ENCODE measurements at places on chromosomes 5 and 9.

- peak; percentile 21 for DNase-seq
Observed at GRCh38 chr5:151141535-151141934, 16.0 kb downstream of the ANXA6 start.

DNA sequence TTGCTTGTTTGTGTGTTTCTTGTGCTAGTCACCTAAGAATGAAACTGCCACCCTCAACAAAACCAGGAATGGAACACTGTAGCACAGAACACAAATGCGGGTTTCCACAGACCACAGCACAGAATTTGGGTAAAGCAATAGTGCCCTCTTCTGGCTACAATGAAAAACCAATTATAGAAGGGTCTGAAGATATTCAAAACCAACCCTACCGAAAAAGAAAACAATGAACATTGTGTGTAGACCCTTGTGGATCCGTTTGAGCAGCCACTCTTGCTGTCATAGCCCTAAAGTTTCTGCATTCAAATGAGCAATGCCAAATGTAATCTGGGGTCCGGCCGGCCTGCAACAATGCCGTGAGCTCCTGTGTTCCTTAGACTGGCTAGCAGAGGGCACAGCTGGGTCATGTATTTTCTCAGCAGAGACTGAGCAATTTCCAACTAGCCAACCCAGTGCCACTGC lies 8.3 kb upstream of the ENC1 start:
- DNase-seq: no peak

DNA sequence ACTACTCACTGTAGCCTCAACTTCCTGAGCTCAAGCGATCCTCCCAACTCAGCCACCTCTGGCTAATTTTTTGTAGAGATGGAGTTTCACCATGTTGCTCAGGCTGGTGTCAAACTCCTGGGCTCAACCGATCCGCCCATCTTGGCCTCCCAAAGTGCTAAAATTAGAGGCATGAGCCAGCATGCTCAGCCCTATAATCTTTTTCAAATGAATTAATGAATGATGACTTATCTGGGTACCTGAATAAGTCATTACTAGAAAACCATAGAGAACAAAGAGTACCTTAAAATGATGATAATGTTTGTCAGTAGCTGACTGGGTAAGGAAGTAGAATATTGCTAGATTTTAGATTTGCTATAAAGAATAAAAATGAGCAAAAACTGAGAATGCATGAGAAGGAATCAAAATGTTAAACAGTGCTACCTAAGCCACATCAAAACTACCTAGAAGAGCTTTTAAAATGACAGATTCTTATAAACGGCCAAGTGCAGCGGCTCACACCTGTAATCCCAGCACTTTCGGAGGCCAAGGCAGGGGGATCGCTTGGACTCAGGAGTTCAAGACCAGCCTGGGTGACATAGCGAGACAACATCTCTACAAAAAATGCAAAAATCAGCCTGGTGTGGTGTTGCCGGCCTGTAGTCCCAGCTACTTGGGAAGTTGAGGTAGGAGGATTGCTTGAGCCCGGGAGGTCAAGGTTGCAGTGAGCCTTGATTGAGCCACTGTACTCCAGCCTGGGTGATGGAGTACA lies 13.6 kb downstream of the FNBP1 start:
- no peak for DNase-seq

DNA sequence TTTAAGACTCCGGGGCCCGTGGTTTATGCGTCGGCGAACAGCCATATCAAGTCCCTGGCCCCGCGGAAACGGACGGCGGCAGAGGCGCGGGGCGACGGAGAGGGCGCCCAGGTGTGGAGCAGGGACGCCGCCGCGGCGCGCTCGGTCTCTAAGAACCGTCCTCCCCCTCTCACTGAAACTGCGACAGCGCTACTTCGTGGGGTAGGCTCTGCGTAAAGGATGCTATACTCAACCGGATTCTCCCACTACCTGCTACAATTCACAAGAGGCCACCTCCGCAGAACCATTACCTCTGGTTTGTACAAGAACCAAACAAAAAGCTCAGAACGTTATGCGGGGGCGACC lies 404 bp downstream of the MRNIP start:
- DNase-seq: peak; percentile 18

DNA sequence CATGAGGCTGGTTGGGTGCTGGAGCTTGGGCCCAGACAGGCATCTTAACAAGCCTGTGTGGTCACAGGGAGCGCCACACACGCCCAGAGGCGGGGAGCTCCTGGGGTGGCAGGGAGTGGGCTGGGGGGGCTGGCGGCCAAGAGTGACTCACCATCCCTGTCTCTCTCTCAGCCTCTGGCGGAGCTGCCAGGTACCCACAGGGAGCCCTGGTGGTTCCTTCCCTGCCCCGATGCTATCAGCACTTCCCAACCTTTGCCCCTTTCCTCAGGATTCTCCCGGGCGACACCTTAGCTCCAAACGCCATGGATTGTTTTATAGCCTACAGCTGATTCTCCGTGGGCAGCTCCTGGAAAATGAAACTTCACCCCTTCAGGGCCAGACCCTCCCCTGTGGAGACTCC lies 5.5 kb downstream of the SLC9A3 start:
- no peak for DNase-seq

All from stimulated activated CD4-positive, alpha-beta T cell treated with anti-CD3 and anti-CD28 coated beads, Interleukin-15, amount 100 ng/mL, for 48 hours (primary cell).